Suppressor macrophage (primary cell): ENCODE measurements at places on chromosomes 2 and 18.

GRCh38 chr2:52220393-52220792, 1188.5 kb upstream of the NRXN1 start:
- DNase-seq = no peak

GRCh38 chr2:118611691-118612090, 235.8 kb downstream of the EN1 start:
- no peak for DNase-seq

DNA sequence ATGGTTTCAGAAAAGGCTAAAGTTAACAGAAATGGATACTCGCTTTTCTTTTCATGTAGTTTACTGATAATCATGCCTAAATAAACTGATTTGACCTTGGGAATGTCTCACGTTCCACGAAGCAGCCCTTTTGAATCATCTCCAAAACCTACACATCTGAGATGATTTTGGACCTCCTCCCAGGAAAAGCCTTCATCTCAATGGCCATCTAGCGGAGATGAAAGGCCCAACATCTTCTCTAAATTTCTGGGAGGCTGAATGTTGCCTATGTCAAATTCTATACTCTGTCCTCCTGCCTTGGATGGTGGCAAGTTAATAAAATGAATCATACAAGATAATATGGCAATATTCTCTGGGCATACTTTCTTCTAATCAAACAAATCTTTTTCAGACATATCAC, 448.5 kb downstream of the ZEB2 start:
- no peak for DNase-seq

- DNase-seq = no peak
Observed at GRCh38 chr2:201233812-201234662, 26.3 kb upstream of the CASP8 start.
